ENCODE measurements at places on chromosomes 7 and 10.

GRCh38 chr10:10938676-10939075 is 79.0 kb upstream of the CELF2 start:
- no peak for DNase-seq

DNA sequence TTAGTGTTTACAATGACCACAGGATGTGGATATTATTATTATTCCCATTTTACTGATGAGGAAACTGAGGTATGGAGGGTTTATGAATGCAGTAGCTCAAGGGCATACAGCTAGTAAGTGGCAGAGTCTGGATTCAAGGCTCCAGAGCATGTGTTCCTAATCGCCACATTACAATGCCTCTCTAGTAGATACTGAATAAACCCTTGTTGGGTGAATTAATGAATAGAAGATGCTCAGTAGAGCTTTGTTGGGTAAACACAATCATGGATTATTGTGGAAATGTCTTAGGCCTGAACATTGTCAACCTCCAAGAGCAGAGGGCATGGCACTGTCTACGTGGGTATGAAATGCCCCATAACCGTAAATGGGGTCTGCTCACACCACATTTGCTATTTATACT is 545.3 kb downstream of the LRMDA start:
- DNase-seq: no peak

DNA sequence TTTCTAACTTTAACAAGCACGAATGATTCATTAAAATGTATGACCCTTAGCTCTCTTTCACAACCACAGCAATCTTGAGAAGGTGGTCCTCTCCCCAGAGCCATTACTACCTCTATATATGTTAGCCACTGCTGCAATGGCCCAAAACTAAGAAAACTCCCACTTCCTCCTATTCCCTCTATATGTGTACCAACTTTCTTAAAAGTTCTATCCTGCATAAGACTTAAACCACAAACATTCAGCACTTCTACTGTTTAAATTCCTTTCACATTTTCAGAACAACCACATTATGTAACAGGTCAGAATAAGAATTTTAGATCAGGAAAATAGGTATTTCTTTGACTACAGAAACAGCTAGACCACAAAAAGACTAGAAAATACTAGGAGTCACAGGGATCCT is 36.2 kb downstream of the WASL start:
- no peak for DNase-seq

GRCh38 chr7:16416289-16417282 is 4.8 kb downstream of the CRPPA start:
- no peak for DNase-seq

All from NCI-H146 (cell line).